ENCODE measurements at places on chromosomes 4 and X.

GRCh38 chr4:187396106-187396505 lies 599.5 kb upstream of the ZFP42 start:
- DNase-seq: no peak

GRCh38 chr4:165656829-165657490 lies 216.1 kb upstream of the TLL1 start:
- no peak for DNase-seq

- no peak for DNase-seq
Measured at GRCh38 chr4:73684097-73684496, 56.3 kb upstream of the CXCL8 start.

DNA sequence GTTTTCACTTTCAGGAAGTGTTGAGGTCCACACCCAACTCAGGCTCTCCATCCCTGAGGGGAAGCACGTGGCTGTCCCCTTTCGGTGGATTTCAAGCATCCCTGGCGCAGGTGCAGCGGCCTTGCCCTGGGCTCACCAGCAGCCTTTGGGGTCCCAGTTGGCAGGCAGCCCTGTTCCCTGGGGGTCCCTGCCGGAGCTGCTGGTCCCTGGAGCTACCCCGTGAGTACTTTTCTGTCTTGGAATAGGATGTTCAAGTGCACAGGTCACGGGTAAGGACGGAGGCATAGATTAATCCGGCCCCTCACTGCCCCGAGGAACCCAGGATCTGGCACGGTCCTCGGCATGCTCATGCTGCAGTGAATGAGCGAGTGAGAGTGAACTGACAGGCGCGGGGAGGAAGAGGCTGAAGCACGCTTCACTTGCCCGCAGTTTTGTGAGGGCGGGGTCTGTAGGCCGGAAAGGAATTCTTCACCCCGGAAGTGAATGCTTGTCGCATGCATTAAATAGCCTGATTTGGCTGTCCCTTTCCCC lies 117.2 kb upstream of the FAT1 start:
- no peak for DNase-seq

- no peak for DNase-seq
Measured at GRCh38 chr4:10105421-10105820, 11.2 kb downstream of the WDR1 start.

DNA sequence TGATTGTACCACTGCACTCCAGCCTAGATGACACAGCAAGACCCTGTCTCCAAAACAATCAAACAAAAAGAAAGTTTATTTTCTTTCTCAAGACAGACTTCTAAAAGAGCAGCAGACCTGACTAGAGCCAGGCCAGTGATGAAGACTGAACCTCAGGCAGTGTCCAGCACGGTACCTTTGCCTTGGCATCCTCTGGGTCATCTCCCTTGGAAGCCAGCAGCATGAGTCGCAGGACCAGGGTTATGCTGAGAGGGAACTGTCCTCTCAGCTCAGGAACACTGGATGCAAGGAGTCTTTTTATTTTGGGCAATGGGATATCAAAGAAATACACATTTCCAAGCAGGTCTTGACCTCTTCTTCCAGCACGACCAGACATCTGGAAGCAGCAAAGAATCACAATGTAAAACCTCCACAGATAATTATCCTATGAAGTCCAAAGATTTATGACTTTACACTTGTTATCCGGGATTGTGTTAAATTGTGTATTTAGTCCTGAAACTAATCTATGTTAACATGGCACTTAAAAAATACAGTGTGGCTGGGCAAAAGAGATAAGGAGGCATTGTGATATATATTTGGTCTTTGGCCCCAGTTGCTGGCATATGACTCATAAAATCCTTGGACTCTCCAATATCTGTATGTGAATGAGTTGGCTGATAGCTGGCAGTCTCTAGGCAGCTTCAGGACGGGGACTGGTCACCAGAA lies 66.0 kb upstream of the DDX60 start:
- DNase-seq: no peak

DNA sequence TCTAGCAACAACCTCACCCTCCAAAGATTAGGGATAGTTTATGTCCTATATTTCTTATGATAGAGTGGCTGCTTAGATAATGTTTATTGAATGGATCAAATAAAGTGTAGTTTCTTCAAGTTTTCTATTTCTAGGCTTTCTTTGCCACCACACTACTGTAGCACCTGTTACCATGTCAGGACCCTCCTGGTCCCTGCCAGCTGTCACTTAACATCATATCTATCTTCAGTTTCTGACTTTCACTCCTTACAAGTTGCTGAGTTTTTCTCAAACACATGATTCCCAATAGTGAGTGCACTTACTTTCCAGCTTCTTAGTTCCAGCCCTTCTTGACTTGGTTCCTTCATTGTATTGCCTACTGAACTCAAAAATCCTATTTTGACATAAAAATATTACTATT lies 593.9 kb upstream of the PITX2 start:
- no peak for DNase-seq

DNA sequence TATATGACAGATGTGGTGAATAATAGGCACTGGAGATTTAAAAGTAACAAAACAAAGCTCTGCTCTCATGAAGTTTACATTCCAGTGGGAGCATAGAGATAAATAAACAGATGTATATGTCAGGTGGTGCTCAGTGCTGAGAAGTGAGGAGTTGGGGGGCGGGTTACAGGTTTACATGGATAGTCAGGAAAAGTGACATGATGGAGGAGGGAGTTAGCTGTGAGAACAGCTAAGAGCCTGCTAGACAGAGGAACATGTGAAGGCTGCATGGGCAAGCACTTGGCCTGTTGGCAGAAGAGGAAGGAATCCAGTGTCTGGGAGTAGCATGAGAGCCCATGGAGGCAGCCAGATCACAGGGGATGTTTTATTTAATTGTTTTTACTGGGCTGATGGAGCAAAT lies 10.2 kb upstream of the TMEM156 start:
- no peak for DNase-seq

- DNase-seq: no peak
Measured at GRCh38 chr4:184764601-184765000, 30.7 kb upstream of the CENPU start.
